ENCODE measurements at places on chromosomes 6 and 20. TPM values are rescaled to one million over a fixed set of nuclear protein-coding genes. Genes with fewer than 3 reads are reported as not detected.

The GMEB2 gene
- polyA plus RNA-seq, result 5.6 TPM

GRCh38 chr6:45353654-45354053 is 24.1 kb downstream of the SUPT3H start:
- H3K4me3 ChIP-seq, result no peak overlapping the region
- no peak overlapping the region for H3K27ac ChIP-seq
- H3K27me3 ChIP-seq, result no peaks in the 10 kb centered on the region
- H3K36me3 ChIP-seq, result no peaks in the 10 kb centered on the region

GRCh38 chr6:56765494-56765893 is 122.8 kb upstream of the DST start:
- H3K36me3 ChIP-seq, result peaks cover 13% of the 10 kb centered on the region
- peaks cover 36% of the 10 kb centered on the region for H3K4me1 ChIP-seq
- H3K4me3 ChIP-seq, result no peak overlapping the region
- no peaks in the 10 kb centered on the region for H3K27me3 ChIP-seq
- H3K27ac ChIP-seq, result peak overlapping the region; percentile 48

GRCh38 chr6:109454496-109455436 is 806 bp downstream of the MICAL1 start:
- peaks cover 10% of the 10 kb centered on the region for H3K36me3 ChIP-seq
- peak overlapping the region; percentile 51 for H3K27ac ChIP-seq
- H3K4me3 ChIP-seq, result peak overlapping the region; percentile 80
- peak; percentile 78 for DNase-seq

DNA sequence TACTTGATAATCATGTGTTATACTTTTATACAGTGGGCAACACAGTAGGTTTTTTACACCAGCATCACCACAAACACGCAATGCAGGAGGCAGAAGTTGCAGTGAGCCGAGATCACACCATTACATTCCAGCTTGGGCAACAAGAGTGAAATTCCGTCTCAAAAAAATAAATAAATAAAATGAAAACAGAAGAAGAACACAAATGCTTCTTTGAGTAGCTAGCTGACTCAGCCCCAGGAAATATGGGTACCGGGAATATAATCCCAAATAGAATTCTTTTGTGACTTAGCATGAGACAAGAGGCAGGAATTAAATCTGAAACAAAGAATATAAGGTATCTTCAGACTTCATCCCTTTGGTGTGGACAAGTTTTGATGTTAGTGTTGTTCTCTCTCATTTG is 164.2 kb upstream of the ATXN1 start:
- H3K4me1 ChIP-seq, result no peaks in the 10 kb centered on the region
- no peak for DNase-seq

- H3K4me1 ChIP-seq, result no peaks in the 10 kb centered on the region
- DNase-seq, result peak; percentile 49
- H3K4me3 ChIP-seq, result peak overlapping the region; percentile 81
- peak overlapping the region; percentile 80 for H3K27ac ChIP-seq
Observed at GRCh38 chr6:42979523-42980177, 669 bp upstream of the PEX6 start.

The MLN gene
- not detected for polyA plus RNA-seq

GRCh38 chr6:2478200-2478599 is 232.8 kb upstream of the GMDS start:
- no peak overlapping the region for H3K27ac ChIP-seq
- peaks cover 2% of the 10 kb centered on the region for H3K27me3 ChIP-seq
- no peaks in the 10 kb centered on the region for H3K4me1 ChIP-seq
- H3K4me3 ChIP-seq, result no peak overlapping the region
- no peaks in the 10 kb centered on the region for H3K36me3 ChIP-seq
- no peak for DNase-seq

GRCh38 chr6:111844376-111844775 is 28.9 kb downstream of the FYN start:
- no peak for DNase-seq
- no peak overlapping the region for H3K27ac ChIP-seq
- no peaks in the 10 kb centered on the region for H3K4me1 ChIP-seq

The CDH26 gene
- polyA plus RNA-seq, result 0.13 TPM

- H3K27ac ChIP-seq, result no peak overlapping the region
- H3K4me1 ChIP-seq, result no peaks in the 10 kb centered on the region
- H3K36me3 ChIP-seq, result no peaks in the 10 kb centered on the region
- H3K4me3 ChIP-seq, result no peak overlapping the region
- DNase-seq, result no peak
Observed at GRCh38 chr20:55978550-55978949, 26.8 kb downstream of the CBLN4 start.

DNA sequence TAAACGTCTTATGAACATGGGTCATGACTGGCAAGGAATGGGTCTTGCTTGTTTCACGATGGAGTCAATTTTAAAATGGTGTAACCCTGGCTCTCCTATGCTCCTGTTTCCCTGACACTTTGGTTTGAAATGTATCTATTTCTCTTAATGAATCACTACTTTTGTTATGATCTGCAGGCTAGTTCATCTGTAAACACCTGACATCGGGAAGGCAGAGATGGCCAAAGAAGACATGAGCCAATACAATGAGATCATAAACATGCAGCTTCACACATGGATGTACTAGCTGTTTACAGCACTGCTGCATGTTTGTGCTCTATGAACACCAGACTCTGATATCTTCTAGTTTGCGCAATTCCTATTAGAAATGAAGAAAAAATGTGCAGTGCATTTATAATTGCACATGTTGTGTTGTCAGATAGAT is 11.0 kb upstream of the RAD21L1 start:
- H3K4me3 ChIP-seq, result no peak overlapping the region
- H3K27me3 ChIP-seq, result no peaks in the 10 kb centered on the region
- H3K36me3 ChIP-seq, result no peaks in the 10 kb centered on the region
- no peak overlapping the region for H3K27ac ChIP-seq
- no peaks in the 10 kb centered on the region for H3K4me1 ChIP-seq
- no peak for DNase-seq

GRCh38 chr20:1626528-1627199 is 6.9 kb upstream of the SIRPB1 start:
- H3K4me1 ChIP-seq, result peaks cover 4% of the 10 kb centered on the region
- no peak overlapping the region for H3K4me3 ChIP-seq
- H3K27me3 ChIP-seq, result no peaks in the 10 kb centered on the region
- no peak overlapping the region for H3K27ac ChIP-seq
- H3K36me3 ChIP-seq, result no peaks in the 10 kb centered on the region

The KHDC1 gene
- polyA plus RNA-seq, result 6.6 TPM

The CPNE5 gene
- 0.30 TPM for polyA plus RNA-seq

DNA sequence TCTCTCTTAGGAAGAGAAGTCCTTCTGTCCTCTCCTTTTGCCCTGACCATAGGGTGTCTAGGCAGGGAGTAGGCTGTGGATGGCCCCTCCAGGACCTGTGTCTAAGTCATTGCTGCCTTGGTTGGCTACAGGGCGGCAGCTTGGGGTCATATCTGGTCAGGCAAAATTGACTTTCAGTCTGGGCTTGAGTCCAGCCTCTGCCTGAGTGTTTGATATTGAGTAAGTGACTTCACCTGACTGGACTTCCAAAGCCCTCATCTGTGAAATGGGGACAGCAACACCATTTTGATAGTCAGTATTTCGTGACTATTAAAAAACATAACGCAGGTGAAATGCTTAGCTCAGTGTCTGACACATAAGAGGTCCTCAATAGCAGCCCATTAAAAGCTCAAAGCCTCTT is 4.6 kb downstream of the TGM3 start:
- no peak for DNase-seq
- H3K4me1 ChIP-seq, result no peaks in the 10 kb centered on the region
- H3K27me3 ChIP-seq, result peaks cover 20% of the 10 kb centered on the region
- H3K36me3 ChIP-seq, result no peaks in the 10 kb centered on the region
- no peak overlapping the region for H3K4me3 ChIP-seq
- H3K27ac ChIP-seq, result no peak overlapping the region

GRCh38 chr20:37693242-37693634 is 592 bp upstream of the CTNNBL1 start:
- H3K4me1 ChIP-seq, result peaks cover 6% of the 10 kb centered on the region
- peak overlapping the region; percentile 70 for H3K27ac ChIP-seq
- peak overlapping the region; percentile 80 for H3K4me3 ChIP-seq

DNA sequence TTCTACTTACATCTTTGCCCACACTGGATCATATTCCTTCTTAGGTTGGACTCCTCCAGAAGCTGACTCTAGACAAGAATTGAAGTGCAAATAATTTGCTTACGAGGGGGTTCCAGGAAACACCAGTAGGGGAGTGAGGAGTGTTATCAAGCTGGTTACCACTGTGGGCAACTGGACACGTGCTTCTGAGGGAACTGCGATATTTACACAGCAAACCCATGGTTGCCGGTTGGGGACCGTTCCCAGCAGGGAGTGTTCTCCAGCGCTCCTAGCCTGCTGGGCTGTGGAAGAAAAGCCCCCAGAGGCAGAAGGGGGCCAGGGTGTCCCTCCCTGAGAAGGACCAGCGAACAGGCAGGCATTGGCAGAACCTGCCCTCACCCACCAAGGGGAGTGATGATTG is 21.7 kb downstream of the MDFI start:
- H3K27me3 ChIP-seq, result peaks cover 16% of the 10 kb centered on the region
- H3K4me1 ChIP-seq, result no peaks in the 10 kb centered on the region
- H3K36me3 ChIP-seq, result no peaks in the 10 kb centered on the region
- H3K27ac ChIP-seq, result no peak overlapping the region
- no peak for DNase-seq

- H3K4me3 ChIP-seq, result no peak overlapping the region
- H3K27ac ChIP-seq, result no peak overlapping the region
- no peaks in the 10 kb centered on the region for H3K4me1 ChIP-seq
- no peak for DNase-seq
- H3K27me3 ChIP-seq, result no peaks in the 10 kb centered on the region
- H3K36me3 ChIP-seq, result no peaks in the 10 kb centered on the region
Observed at GRCh38 chr6:147154454-147154853, 49.8 kb upstream of the STXBP5 start.

DNA sequence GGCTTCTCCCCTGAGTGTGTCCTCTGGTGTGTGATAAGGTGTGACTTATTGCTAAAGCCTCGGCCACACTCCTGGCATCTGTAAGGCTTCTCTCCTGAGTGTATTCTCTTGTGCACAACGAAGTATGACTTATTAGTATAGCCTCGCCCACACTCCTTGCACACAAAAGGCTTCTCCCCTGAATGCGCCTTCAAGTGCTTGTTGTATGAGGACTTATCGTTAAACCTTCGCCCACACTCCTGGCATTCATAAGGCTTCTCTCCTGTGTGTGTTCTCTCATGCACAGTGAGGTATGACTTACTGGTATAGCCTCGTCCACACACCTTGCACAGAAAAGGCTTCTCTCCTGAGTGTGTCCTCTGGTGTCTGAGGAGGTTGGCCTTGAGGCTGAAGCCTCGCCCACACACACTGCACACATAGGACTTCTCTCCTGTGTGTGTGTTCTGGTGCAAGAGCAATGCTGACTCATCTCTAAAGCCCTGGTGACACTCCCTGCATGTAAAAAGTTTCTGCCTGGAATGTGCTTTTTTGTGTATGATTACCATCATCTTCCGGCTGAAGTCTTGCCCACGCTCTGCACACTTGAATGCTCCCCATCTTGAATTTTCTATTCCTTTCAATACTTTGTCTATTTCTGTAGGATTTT is 20.4 kb downstream of the ZNF337 start:
- no peaks in the 10 kb centered on the region for H3K27me3 ChIP-seq
- no peak for DNase-seq
- no peak overlapping the region for H3K27ac ChIP-seq
- H3K36me3 ChIP-seq, result peaks cover 63% of the 10 kb centered on the region
- no peaks in the 10 kb centered on the region for H3K4me1 ChIP-seq
- no peak overlapping the region for H3K4me3 ChIP-seq

The HMGA1 gene
- 433 TPM for polyA plus RNA-seq

The RNF39 gene
- polyA plus RNA-seq, result not detected

The VGLL2 gene
- polyA plus RNA-seq, result 0.02 TPM

DNA sequence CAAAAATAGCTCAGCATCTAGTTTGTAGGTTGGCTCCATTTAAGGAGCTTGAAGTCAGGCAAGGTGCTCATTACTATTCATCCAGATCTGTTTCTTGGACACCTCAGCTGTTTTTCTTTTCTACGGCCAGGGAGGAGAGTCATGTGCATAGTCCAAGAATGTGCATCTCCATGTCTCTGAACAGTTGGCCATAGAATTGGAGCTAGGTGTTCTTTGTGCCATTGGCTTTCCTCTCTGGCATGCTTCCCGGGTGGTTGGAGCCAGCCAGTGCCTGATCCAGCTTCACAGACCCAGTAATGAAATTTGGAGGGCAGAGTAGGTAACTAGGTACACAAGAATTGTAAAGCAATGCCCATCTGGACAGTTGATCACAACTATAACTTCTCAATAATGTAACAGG is 21.6 kb downstream of the EYA4 start:
- DNase-seq, result no peak
- H3K36me3 ChIP-seq, result no peaks in the 10 kb centered on the region
- no peak overlapping the region for H3K4me3 ChIP-seq
- no peaks in the 10 kb centered on the region for H3K4me1 ChIP-seq
- no peak overlapping the region for H3K27ac ChIP-seq

The LTB gene
- 0.16 TPM for polyA plus RNA-seq

The EDEM2 gene
- 30.4 TPM for polyA plus RNA-seq

GRCh38 chr6:34891296-34891695 is 2.2 kb downstream of the ANKS1A start:
- no peak for DNase-seq
- H3K36me3 ChIP-seq, result no peaks in the 10 kb centered on the region
- H3K27ac ChIP-seq, result no peak overlapping the region
- no peaks in the 10 kb centered on the region for H3K4me1 ChIP-seq
- H3K27me3 ChIP-seq, result no peaks in the 10 kb centered on the region
- no peak overlapping the region for H3K4me3 ChIP-seq

- no peaks in the 10 kb centered on the region for H3K27me3 ChIP-seq
- H3K4me3 ChIP-seq, result no peak overlapping the region
- peaks cover 42% of the 10 kb centered on the region for H3K36me3 ChIP-seq
- no peak overlapping the region for H3K27ac ChIP-seq
Observed at GRCh38 chr20:62807444-62808210, 3.0 kb downstream of the OGFR start.

- DNase-seq, result peak; percentile 64
- no peaks in the 10 kb centered on the region for H3K36me3 ChIP-seq
- H3K27me3 ChIP-seq, result no peaks in the 10 kb centered on the region
- no peak overlapping the region for H3K4me3 ChIP-seq
Observed at GRCh38 chr6:23180504-23181293, 611.3 kb downstream of the HDGFL1 start.

The C20orf96 gene
- polyA plus RNA-seq, result 16.6 TPM

The LINC00237 gene
- not detected for polyA plus RNA-seq

The SLC35D3 gene
- polyA plus RNA-seq, result 0.16 TPM

DNA sequence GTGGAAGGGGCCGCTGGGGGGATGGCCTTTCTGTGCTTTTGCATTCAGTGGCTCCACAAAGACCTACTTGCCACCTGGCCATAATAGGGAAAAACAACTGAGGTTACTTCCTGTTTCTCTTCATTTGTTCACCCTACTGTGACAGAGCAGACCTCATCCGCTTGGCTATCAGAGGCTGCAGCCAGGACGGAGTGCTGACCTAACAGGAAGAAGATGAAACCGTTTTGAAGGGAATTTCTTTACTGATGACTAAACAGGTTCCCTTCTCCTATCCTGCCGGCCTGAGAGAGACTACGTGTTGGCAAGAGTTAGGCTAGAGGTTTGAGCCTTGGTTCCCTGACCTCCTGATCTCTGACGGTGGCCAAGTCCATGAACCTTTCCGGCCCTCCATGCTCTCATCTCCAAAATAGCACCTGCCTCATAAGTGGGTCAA is 21.3 kb downstream of the PRR18 start:
- H3K4me3 ChIP-seq, result no peak overlapping the region
- no peak for DNase-seq
- H3K4me1 ChIP-seq, result no peaks in the 10 kb centered on the region
- no peak overlapping the region for H3K27ac ChIP-seq

The MEI4 gene
- not detected for polyA plus RNA-seq

- no peak overlapping the region for H3K4me3 ChIP-seq
- no peak for DNase-seq
- peaks cover 99% of the 10 kb centered on the region for H3K4me1 ChIP-seq
- peaks cover 4% of the 10 kb centered on the region for H3K36me3 ChIP-seq
Observed at GRCh38 chr20:57686931-57687652, 22.7 kb downstream of the PMEPA1 start.

The SLC13A3 gene
- 0.10 TPM for polyA plus RNA-seq
